ENCODE measurements at places on chromosomes 3 and 15.

GRCh38 chr15:70269311-70269911 is 171.7 kb upstream of the TLE3 start:
- no peak for DNase-seq

- DNase-seq = peak; percentile 7
Observed at GRCh38 chr3:67018789-67019526, 20.9 kb downstream of the KBTBD8 start.

- peak; percentile 29 for DNase-seq
Observed at GRCh38 chr3:32285891-32286290, 47.4 kb downstream of the CMTM8 start.

DNA sequence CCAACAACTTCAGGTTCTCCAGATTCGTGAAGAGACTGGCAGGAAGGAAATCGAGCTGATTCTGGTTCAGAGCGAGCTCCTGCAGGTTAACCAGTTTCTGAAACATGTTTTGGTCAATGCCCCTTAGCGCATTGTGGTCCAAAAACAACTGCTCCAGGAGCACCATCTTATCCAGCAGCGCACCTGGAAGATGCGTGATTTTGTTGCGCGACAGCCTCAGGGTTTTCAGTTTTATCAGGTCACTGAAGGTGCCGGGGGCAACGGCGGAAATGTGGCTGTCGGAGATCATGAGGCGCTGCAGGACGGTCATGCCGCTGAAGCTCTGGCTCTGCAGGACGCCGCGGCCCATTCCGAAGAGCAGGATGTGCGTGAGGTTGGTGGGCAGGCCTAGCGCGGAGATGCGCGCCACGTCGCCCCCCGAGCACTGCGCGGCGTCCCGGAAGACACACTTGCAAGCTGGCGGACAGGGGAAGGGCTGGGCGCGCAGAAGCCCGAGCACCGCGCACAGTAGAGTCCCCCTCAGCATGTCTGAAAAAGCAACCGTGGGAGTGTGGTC is 1.2 kb downstream of the GP5 start:
- DNase-seq = peak; percentile 46

DNA sequence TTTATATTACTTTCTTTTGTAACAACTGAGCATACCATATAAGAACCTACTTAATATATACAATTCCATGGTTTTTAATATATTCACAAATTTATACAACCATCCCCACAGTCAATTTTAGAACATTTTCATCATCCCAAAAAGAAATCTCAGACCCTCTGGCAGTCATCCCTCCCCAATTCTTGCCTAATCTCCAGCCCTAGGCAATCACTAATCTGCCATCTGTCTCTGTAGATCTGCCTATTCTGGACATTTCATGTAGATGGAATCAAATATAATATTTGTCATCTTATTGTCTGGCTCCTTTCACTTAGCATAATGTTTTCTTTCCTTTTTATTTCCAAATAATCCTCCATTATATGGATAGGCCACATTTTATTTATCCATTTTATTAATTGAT is 92.5 kb downstream of the LARS2 start:
- no peak for DNase-seq

DNA sequence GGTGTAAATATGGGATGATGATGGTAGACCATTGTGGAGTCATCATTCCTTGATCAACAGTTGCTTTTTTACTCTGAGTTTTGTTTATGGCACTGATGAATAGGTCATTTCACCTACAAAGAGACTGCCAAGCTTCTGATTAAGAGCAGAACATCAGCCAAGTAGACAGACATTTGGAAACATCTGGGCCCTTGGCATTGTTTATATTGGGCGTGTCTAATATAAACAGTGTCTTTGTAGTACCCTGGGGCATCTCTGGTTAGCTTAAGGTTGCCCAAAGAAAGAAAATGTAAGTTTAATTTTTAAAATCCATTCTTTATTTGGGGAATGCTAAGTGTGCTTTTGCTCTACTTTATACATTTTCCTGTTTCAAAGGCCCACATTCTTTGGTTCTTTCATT is 377.0 kb downstream of the FEZF2 start:
- DNase-seq = no peak

DNA sequence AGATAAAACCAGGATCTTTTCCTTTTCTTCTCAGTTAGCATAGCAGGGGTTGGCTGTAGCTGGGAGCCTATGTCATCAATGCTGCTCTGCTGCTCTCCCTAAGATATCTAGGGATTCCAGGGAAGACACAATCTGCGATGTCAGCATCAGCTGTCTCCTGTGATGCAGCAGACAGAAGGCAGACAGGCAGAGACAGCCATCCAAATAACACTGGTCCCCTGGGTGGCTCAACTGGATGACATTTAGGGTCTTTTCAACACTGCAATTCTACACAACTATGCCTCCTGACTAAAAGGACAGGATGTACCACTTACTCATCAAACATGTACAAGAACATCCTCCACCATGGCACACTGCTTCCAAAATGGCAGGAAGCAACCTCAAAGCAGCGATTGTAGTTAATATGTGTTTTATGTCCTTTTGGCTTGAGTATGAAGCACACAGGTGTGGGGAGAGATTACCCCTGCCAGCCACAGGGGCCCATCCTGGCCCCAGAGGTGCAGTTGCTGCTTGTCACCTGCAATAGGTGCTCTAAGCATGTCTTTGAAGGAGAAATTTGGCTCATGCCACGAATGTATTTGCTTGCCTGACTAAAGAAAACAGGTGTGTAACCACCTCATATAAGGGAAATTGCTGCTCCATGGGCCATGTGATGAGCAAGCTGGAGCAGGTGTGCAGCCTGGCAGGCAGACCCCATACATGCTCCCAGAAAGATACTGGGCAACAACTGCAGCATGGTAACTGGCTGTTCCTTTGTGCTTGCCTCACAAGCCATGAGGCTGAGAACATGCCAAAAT is 357.8 kb downstream of the VPS13C start:
- no peak for DNase-seq

GRCh38 chr3:3180456-3180855 is 965 bp upstream of the CRBN start:
- DNase-seq = no peak
